NCI-H1048 (cell line): ENCODE measurements at places on chromosomes 4 and X.

DNA sequence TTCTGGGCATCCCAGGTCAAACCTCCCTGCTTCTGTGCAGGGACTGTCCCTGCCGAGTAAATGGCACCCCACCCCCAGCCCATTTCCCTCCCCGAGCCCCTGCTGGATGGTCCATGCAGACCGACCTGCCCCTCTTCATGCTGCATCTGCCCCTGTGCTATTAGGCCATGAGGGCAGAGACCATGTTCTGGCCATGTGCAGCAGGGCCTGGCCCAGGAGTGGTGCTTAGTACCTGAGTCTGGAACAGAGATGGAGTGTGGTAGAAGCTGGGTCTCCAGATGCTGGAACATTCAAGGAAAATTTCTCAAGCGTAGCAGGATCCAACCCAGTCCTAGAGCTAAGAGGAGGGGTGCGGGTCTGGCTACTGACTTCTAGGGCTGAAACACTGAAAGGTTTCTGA, 15.3 kb upstream of the UBA1 start:
- DNase-seq, result no peak

DNA sequence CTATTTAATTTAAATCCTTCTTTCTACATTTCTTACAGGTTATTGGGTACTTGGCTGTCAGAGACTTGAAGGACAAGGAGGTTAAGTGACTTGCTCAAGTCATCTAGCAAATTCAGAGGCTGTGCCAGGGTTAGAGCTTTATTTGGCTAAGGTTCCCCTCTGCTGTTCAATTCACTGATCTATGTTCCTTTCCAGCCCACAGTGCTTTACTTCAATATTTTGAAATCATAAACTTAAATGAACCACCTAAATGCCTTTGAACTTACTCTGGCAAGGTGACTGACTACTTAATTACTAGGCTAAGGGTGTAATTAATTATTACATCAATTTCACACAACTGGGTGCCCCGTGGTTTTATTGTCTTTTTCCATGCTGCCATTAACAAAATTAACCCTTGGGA, 288.7 kb downstream of the CAMK2D start:
- no peak for DNase-seq

GRCh38 chr4:85724791-85725563, 250.0 kb downstream of the ARHGAP24 start:
- no peak for DNase-seq

- DNase-seq, result no peak
These were observed 27.0 kb downstream of the GPM6A start for GRCh38 chr4:175784986-175785525.

DNA sequence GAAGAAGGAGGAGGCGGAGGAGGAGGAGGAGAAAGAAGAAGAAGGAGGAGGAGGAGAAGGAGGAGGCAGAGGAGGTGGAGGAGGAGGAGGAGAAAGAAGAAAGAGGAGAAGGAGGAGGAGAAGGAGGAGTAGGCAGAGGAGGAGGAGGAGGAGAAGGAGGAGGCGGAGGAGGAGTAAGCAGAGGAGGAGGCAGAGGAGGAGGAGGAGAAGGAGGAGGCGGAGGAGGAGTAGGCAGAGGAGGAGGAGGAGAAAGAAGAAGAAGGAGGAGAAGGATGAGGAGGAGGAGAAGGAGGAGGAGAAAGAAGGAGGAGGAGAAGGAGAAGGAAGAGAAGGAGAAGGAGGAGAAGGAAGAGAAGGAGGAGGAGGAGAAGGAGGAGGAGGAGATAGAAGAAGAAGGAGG, 19.9 kb downstream of the MRFAP1 start:
- DNase-seq, result no peak

DNA sequence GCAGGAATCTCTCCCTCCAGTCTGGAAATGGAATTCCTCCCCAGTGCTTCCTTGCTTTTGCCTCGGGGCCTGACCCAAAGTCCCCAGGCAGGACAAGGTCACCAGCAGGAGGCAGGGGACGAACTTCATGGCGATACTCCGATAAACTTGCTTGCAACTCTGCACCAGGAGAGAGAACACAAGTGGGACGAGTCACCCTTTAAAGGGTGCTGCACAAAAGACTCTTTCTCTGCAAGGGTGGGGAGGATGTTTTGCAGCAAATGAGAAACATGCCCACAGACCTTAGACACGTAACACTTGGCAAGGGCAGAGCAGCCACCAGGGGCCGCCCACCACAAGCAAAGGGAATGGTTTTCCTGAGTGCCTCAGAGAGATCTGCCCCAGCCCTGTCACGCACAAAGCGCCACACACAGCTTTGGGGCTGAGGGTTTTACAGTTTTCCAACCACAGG, at the start of gene FGFBP2:
FGFBP2 (minus strand) TSS at position 175 of the 451 bp plus-strand sequence; CDS start at position 129, 46 bp downstream.
- DNase-seq, result no peak

GRCh38 chr4:32745351-32745750, 2025.2 kb downstream of the PCDH7 start:
- no peak for DNase-seq

- DNase-seq, result no peak
These were observed 83.4 kb downstream of the MSN start for GRCh38 chrX:65750674-65751469.

DNA sequence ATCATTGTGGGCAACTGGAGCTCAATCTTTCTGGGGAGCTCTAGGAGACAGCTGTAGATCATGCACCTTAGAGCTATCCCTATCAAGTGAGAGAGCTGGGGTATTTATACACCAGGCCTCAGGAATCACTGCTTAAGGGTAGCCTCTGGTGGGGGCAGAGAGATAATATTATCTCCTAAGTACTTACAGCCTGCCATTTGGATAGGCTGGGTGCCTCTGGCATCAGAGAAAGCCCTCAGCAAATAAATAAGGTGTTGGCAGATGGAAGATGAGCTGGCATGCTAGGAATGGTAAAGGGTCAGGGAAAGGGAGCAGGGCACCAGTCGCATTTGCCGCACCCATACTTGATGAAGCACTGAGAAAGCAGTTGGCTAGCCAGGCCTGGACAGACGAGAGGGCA, 75.9 kb downstream of the HCCS start:
- DNase-seq, result no peak

DNA sequence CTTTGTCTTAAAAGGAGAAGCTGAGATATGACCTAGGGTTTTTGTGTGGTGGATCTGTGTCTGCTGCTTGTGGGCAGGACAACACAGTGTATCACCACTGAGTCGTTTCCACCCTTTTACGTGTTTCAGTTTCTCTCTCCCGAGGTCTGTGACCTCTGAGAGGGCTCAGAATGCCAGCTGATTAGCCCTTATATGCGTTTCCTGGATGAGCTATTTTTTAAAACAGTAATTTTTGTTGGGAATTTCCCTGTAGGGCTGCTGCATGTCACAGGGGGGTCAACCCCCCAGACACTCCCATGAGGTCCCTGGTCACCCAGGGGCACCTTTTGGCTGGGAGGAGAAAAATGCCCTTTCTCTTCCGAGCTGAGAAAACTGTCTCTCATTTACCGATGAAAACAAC, 170.4 kb upstream of the CASK start:
- DNase-seq, result no peak

DNA sequence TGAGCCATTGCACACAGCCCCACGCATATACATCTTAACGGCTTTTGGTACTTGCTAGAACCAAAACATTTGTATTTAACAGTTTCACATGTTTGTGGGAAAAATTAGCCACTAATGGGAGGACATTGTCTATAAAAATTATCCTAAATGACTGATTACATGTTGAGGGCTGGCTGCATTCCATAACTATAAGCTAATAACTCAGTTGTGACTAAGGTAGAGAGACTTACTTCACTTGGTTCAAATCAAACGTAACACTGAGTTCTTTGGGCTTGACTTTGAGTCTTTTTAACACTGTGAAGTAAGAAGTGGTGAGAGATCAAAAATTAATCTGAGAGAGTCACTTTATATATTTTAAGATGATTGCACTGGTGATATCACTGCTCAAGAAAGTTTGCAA, 47.9 kb upstream of the PGRMC2 start:
- no peak for DNase-seq
